ENCODE measurements at places on chromosomes 12 and 14.

- no peak for DNase-seq
Measured at GRCh38 chr12:19382111-19382526, 57.2 kb upstream of the AEBP2 start.

DNA sequence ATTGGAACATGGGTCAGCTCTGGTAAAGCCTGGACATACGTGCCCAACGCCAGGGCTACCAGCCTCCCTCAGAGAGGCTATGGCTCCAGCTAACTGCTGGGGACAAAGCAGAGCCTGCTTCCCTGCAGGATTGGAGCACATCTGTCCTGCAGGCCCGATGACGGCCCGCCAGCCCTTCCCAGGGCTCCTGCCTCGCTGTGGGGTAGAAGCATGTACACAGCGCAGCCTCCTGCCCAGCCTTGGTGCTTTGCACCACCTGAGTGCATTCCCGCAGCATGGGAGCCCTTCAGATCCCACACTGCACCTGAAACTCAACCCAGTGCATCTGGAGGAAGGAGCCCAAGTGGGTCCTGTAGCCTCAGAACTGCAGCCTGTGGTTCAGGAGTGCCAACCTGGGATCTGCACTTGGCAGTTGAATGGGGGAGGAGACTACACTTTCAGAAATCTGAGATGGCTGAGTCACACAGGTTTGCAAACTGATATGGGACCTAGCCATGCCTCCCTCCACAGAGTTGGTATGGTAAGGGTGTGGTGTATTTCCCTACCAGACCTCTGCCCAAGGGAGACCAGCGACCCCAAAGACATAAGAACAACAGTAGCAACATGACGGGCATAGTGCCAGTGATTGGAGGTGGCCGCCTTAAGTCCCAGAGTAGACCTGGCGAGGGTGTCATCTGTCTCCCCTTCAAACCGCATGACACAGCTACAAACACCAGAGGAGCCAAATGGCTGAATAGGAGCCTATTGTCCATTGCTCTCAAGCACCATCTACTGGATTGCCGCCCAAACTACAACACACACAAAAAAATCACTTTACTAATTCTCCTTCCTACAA, 273.9 kb upstream of the MIS18BP1 start:
- DNase-seq, result peak; percentile 17

DNA sequence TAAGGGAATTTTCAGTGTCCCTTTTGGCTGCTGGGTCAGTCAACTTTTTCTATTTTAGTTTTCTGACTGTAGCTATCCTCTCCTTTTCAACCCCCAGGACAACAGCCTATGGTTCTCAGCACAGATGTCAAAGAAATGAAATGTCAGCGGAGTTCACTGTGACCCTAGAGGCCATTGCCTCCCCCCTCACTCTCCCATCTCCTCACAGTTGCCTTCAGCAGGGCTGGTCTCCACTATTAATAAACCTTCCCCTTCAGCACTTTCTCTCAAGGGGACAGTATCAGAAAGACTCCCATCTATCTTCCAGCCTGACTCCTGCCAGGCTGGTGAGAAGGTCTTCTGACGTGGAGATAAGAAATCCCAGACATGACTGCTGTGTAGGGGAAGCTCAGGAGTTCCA, 137.1 kb upstream of the WSCD2 start:
- DNase-seq, result no peak

DNA sequence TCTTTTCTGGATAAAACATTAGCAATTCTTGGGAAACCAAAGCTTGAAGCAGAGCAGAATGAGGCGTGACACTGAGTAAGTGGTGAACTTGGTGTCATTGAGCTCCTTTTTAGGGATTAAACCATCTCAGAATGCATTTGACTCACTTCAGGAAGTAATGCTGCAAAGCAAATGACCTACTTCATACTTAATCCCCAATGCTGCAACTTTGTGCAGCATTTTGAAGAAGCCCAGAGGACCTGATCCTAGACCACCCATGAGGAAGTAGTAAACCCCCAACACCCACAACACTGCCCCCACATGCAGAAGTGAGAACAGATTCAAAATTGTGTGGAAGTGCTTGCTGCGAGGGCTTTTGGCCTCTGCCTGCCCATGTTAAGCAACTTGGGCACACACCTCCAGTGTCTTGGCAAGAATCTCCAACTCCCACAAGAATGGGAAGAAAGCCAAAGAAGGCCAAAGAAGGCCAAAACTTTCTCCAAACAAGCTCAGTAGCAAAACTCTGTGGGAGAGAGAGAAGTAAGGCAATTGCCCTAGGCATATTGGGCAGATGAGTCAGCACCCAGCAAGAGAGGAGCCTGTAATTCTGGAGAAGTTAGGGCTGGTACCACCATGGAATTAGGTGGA, 69.2 kb upstream of the ETV6 start:
- DNase-seq, result no peak

GRCh38 chr12:75720812-75721641, 209.6 kb upstream of the KRR1 start:
- DNase-seq, result no peak

- DNase-seq, result no peak
Measured at GRCh38 chr12:82149045-82149444, 209.1 kb downstream of the CCDC59 start.

GRCh38 chr12:16346958-16347357, 487 bp upstream of the MGST1 start:
- DNase-seq, result no peak

- DNase-seq, result no peak
Measured at GRCh38 chr14:50040401-50040775, 76.0 kb downstream of the VCPKMT start.

- DNase-seq, result no peak
Measured at GRCh38 chr14:60353420-60353819, 104.4 kb downstream of the PPM1A start.

DNA sequence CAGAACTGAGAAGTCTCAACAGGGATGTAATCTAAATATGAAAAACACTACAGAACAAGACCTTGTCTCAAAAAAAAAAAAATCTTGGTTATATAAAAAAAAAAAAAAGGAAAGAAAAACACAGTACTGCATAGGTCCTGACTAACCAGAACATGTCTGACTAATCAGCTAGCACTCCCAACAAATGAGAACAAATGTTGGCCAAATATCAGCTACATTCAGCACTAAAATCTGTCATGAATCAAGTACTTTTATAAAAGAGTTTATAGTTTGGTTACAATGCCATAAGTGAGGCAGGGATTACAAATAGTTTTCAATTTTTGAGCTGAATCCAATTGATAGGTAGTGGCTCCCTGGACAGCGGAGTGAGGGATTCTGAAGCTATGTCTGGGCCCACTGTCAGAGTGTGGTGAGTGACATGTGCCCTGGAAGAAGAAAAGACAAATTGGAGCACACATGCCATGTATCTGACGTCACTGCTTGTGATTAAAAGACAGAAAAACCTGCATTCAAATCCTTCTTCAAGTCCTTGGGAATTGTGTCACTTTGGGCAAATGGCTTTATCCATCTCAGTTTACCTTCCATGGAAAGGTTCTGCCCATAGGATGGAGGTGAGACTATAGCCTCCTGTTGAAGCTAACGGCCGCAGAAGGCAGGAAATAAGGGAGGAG, 5.6 kb upstream of the FAM234B start:
- DNase-seq, result no peak

- DNase-seq, result peak; percentile 94
Measured at GRCh38 chr14:54818201-54819133, 84.2 kb downstream of the GCH1 start.

GRCh38 chr12:123533672-123534643, at the start of gene RILPL1:
Gene RILPL1, minus strand, starts transcription at chr12:123533719. Its CDS starts 237 bp downstream, at chr12:123533482.
- peak; percentile 66 for DNase-seq

GRCh38 chr14:79077096-79077495, 906.9 kb downstream of the NRXN3 start:
- peak; percentile 31 for DNase-seq

- no peak for DNase-seq
Measured at GRCh38 chr14:42111355-42111754, 504.7 kb downstream of the LRFN5 start.

DNA sequence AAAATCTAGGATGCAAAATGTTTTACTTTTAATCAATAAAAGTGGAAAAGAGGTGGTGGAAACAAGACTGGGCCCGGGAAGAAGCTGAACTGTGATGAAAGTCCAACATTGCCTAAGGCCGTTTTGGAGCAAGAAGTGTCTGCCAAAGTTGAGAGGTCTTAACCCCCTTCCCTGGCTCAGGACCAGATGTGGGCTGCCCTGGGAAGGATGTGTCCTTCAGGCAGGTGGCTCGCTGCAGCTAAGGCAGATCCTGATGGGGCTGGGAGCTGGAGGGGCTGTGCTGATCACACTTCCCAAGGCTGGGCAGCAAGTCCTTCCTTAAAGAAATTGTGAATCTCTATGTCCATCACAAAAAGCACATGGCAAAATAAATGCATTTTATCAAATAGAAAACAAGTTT, 581.6 kb downstream of the GALC start:
- DNase-seq, result no peak

- no peak for DNase-seq
Measured at GRCh38 chr12:101828463-101829196, 2.1 kb downstream of the GNPTAB start.

DNA sequence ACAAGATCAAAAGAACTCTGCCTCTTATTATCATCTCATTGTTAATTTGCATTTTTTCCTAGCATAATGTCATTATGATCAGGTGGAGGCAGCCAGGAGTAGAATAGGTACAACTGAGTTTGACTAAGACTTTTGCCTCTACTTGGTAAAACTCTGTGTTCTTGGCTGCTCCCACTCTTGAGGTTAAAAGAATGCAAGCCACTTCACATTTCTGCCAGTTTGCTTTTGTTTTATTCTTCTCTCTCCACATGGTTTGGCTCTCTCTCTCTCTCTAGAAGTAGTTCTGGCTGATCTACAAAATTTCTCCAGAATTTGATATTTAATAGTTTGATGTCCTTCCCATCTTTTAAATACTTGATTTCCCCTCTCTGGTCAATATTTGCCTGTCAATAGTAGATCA, 170.7 kb upstream of the E2F7 start:
- no peak for DNase-seq

GRCh38 chr12:47768323-47768811, 4.7 kb upstream of the SLC48A1 start:
- DNase-seq, result no peak

GRCh38 chr12:69388371-69388770, 28.8 kb downstream of the YEATS4 start:
- DNase-seq, result no peak

GRCh38 chr12:127675936-127676335, 591.0 kb upstream of the TMEM132C start:
- no peak for DNase-seq

GRCh38 chr12:50242751-50243191, 40.5 kb downstream of the LIMA1 start:
- DNase-seq, result no peak

DNA sequence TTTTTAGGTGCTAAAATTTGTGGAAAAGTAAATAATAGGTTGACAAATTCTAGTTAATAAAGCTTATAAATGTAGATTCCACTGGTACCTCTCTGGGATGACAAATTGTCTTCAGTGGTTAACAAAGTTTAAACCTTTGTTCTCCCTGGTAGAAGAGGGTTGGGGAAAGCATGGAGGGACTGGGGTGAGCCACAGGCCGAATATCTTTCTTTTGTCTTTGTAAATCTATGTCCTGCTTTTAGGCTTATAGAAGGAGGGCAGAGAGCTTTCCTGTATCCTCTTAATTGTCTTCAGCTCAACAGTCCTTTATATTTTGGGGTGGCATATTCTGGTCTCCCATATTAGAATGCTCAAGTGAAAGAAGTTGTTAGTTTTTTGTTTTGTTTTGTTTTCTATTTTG, 142.2 kb upstream of the CNOT2 start:
- no peak for DNase-seq

- no peak for DNase-seq
Measured at GRCh38 chr12:108117163-108117849, 11.8 kb upstream of the WSCD2 start.

GRCh38 chr14:22837114-22837749, 847 bp downstream of the MMP14 start:
- DNase-seq, result no peak

DNA sequence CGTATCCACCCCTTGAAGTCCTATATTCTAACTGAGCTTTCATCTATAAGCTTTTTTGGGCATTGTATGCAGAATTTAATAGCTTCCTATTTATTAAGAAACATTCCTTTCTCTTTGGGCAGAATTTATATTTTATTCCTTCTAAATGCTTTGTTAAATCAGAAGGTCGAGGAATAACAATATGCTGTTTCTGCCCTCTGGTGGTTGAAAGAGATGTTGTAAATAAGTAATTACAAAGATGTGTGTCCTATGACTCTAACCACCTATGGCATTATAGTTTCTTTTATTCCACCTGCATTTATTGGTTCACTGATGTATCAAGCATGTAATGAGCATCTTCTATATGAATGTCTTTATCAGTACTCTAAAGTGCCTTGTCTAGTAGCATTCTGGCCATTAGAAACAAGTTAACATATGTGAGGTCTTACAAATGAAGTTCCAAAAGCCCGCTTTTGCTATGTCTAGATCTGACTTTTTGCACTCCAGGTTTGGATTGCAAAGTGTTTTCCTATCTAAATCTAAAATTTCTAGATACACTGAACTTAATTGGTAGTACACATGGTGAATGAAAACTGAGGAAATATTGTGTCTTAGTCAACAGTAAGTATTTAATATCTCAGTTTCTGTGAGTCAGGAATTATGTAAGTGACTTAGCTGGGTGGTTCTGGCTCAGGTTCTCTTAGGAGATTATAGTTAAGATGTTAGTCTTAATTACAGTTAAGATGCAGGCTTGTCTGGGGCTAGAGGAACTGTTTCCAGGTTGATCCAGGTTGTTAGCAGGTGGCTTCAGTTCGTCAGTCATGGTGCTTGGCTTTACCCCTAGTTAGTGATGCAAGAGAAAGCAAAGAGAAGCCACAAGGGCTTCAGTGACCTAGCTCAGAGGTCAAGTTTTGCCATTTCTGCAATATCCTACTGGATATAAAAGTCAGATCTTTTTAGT, 57.5 kb downstream of the PLEKHA5 start:
- DNase-seq, result no peak

GRCh38 chr14:50524060-50524459, 8.3 kb downstream of the MAP4K5 start:
- DNase-seq, result no peak

DNA sequence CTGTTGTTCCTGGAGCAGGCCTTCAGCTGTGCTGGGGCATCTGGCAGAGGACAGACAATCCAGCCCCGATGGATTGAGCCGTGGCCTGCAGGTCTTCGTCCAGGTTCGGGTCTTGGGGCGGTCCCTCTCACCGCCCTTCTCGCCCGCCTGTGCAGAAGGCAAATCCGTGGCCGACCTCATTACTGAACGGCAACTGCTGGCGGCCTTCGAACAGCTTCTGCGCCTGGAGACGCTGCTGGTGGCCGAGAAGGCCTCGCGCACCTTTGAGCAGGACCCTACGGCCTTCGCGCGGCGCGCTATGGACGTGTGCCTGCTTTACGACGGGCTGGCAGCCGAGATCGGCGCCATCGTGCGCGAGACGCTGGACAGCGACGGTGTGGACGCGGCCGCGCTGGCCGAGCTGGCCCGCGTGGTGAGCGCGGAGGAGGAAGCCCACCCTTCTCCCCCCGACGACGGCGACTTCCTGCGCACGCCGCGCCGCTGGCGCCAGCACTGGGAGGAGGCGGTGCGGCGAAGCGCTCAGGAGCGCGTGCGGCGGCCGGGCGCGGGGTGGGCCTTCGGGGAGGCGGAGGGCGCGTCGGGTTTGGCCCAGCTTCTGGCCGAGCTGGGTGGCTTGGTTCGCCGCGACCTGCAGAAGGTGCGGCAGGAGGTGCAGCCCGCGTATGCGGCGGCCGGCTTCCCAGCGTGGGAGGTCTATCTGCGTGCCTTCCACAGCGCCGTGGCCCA, 7.6 kb downstream of the EXOC3L4 start:
- DNase-seq, result no peak

- no peak for DNase-seq
Measured at GRCh38 chr12:114405519-114406271, at the start of gene TBX5. Gene TBX5, minus strand, starts transcription at chr12:114406144. Its CDS starts 2,246 bp downstream, at chr12:114403898.

- no peak for DNase-seq
Measured at GRCh38 chr14:105075379-105076295, 10.4 kb upstream of the GPR132 start.
